ENCODE measurements at places on chromosomes 1 and 21. TPM values are rescaled to one million over a fixed set of nuclear protein-coding genes. Genes with fewer than 3 reads are reported as not detected.

Gene CFHR1
- total RNA-seq = not detected

Gene S100A4
- total RNA-seq = 44.9 TPM

Gene AGMAT
- 26.2 TPM for total RNA-seq

Gene TINAGL1
- total RNA-seq = not detected

Gene USP48
- 50.5 TPM for total RNA-seq

Gene RGS13
- total RNA-seq = not detected

Gene VTCN1
- total RNA-seq = not detected

Gene FAM177B
- not detected for total RNA-seq

Gene C1orf226
- total RNA-seq = 0.44 TPM

Gene NPL
- total RNA-seq = 5.4 TPM

Gene HFM1
- 0.10 TPM for total RNA-seq

Gene NBL1
- total RNA-seq = 22.0 TPM

Gene CACNA1S
- total RNA-seq = not detected

Gene DIO1
- not detected for total RNA-seq

Gene OVAAL
- total RNA-seq = not detected

Gene MANEAL
- total RNA-seq = 1.5 TPM

Gene SHISA4
- total RNA-seq = not detected

Gene RPE65
- total RNA-seq = not detected

Gene AMY1C
- total RNA-seq = not detected

Gene GJA9
- not detected for total RNA-seq

Gene KRTAP19-1
- total RNA-seq = not detected

Gene POFUT2
- total RNA-seq = 13.3 TPM

Gene MUTYH
- total RNA-seq = 54.4 TPM

Gene KCNK1
- not detected for total RNA-seq

Gene PRKAA2
- 0.02 TPM for total RNA-seq

Gene CHD1L
- total RNA-seq = 65.9 TPM

Gene FCMR
- 42.9 TPM for total RNA-seq

Gene LUZP1
- total RNA-seq = 18.4 TPM

Gene PTCH2
- total RNA-seq = 1.4 TPM

Gene FRRS1
- 4.3 TPM for total RNA-seq

All from activated naive CD8-positive, alpha-beta T cell treated with anti-CD3 and anti-CD28 coated beads for 36 hours (primary cell).